ENCODE measurements at places on chromosomes 5 and 9.

DNA sequence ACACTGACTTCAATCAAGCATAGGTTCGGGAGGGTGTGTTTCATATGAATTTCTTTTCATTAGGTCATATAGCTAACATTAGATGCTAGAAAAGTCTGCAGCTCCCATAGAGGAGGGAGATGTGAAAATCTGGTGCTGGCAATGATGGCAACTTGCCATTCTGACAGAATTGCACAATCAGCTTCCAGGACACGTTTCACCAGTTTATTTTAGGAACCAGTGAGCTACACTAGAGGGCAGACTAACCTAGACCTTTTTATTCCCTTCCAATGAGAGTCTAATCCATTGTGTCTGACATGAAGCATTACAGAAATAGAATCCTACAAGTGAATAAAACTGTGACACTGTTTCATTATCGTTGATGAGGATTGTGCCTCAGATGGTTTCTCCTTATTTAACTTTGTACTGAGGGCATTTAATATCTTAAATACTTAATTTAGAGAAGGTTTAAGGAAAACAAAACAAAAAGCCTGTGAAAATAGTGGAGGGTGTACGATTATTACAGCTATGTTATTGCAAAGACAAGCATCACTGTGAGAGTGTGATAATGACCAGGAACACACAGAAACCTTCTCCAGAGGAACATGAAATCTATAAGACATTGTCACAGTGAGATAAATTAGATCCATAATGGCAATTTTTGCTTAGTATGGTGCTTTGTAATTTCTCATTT lies 363.3 kb upstream of the RPS23 start:
- peak; percentile 65 for DNase-seq

DNA sequence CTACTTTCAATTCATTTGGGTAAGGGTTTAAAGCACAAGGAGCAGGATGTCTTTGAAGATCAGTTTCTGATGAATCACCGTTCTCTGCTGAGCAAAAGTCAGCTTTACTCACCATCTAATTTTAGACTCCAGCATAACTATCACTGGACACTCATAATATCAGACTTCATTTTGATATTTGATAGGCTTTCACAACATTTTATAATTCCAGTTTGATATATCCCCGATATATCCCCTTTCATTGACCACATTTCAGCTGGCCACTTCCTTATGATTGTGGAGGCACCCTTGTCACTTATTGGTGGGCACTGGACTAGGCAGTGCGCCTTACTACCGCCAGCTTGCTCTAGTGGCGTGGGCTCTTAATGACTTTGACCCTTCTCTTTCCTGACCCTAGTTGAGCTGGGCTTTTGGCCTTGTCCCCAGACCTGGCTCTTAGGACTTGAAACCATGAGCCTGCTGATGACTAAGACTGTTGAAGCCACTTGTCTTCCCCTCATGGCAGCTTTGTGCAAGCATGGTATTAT lies 46.8 kb downstream of the CYSTM1 start:
- DNase-seq: no peak

DNA sequence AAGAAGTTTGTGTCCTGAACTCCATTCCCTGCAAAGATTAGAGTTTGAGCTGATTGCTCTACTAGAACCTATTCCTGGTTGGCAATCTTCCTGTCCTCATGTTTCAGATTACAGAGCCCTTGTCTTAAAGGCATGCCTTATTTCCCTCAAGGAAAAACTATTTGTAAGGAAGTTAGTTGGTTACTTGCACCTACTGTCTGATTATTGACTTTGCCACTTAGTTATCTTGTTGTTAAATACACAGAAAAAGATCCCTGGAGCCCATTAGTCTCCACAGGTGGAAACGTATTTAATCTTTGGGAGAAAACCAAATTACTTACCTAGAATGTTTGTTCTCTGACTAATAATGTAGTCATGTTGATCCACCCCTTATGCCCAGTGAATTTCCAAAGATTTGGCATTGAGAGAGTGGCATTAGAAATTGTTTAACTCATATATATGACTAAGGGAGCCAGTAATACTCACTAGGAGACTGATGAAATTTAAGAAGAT lies 132.3 kb upstream of the ELL2 start:
- DNase-seq: no peak

GRCh38 chr9:91978740-91979414 lies 28.8 kb upstream of the ROR2 start:
- DNase-seq: no peak

DNA sequence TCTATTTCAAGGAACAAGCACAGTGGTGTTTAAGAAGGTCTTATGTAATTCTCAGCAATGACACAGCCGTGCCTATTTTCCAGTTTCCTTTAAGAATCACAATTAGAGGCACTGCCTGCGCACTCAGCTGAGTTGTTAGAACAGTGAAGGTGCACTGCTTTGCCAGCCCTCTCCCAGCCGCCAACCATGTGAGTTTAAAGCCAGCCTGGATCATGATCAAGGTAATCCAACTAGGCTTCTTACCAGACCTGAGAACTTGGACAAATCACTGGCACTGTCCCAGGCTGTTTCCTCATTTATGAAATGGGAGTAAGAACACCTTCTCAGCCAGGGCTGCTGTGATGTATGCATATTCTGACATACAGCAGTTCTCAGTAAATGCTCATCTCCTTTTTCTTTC lies 99.6 kb downstream of the ASTN2 start:
- no peak for DNase-seq

DNA sequence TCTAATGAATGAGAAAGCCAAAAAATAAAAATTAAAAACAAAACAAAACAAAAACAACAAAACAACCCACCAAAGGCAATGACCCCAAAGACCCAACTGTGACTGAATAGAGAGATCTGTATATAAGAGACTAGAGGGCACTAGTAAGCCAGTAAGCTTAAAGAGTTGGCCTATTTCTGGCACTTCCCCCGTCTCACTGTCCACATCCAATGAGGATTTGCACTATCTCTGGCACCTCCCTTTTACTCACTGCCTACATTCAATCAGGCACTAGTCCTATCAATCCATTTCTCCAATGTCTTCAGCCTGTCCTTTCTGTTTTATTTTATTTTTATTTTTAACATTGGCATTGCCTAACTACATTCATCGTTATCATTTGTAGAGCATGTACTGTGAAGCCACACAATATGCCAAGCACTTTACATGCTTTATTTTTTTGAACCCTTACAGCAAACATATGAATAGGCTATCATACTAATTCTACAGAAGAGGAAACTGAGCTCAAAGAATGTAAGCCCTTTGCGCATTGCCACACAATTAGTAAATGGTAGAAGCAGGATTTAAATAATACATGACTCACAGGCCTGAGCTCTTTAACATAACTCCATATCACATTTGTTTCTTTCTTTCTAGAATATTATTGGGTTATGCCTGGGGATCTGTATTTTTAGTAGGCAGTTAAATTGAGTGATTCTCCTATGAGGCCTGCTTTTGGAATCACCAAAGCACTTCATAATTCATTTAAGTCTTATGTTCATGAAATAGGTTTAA lies 70.0 kb downstream of the C6 start:
- DNase-seq: no peak

DNA sequence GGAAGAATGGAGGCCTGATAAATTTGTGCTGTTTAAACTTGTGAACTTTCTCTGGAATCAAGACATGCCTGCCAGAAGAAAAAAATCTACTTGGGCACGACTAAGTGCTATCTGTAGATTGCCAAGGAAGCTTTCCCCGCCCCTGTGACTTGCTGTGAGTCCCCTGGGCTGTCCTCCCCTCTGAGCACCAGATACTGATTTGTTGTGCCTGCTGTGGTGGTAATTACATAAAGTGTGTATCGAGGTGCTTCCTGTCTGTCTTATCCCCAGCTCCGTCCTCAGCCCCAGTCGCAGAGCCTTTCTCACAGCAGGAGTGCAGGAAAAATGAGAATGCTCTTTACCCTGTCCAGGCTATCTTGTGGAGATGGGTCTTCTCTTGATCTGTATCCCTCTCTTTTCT lies 53.9 kb downstream of the TRIO start:
- DNase-seq: no peak

- DNase-seq: no peak
Observed at GRCh38 chr5:133827011-133827410, 141.4 kb downstream of the C5orf15 start.

DNA sequence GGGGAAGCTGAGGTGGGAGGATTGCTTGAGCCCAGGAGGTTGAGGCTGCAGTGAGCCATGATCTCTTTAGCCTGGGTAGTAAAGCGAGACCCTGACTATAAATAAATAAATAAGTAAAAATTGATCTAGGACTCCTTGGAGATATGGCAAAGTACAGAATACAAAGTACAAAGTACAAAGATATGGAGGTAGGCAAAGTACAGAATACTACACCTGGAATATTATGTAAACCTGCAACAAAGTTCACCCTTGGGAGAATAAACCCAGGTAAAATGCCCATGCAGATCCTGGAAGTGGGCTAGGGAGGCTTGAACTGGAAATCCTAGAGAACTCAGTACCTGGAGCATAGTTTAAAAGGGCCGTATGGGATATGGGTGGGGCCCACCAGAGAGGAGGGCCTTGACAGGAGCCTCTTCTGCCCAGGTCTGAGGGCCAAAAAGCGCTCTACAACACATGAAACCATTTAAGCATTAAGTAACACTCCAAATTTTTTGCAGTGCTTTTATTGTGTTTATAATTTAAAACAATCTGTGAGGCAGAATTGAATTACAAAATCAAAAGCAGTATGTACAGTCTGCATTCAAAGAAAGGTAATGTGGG lies 20.7 kb downstream of the TTC1 start:
- no peak for DNase-seq

- DNase-seq: peak; percentile 26
Observed at GRCh38 chr9:17578911-17579793, at the start of gene SH3GL2. SH3GL2 (plus strand) TSS chr9:17579066.

DNA sequence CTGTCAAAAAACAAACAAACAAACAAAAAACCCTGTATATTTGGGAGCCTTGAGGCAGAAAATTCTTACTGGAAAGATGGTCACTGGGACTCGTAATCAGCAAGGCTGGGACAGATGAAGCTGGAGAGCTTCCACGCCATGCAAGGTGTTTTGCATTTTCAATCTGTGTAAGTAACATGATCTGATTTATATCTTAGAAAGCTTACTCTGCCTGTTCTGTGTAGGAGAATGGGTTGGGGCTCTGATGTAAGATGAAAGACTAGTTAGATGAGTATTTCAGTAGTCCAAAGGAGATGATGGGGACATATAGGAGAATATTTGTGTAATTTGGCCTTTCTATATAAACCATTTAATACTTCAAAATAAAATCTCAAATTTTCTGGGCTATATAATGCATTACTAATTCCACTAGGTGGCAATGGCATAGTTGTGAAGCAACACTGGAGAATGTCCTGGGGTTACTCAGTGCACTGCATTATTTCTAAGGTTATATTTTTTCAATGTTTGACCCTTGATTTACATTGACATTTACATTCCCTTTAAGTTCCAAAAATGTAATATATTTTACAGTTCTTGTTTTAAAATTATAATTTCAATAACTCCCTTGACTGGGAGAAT lies 21.9 kb upstream of the FSD1L start:
- DNase-seq: no peak

- no peak for DNase-seq
Observed at GRCh38 chr9:87873607-87874303, 8.9 kb upstream of the SPATA31E1 start.

GRCh38 chr9:92122800-92123199 lies 7.6 kb upstream of the SPTLC1 start:
- no peak for DNase-seq

GRCh38 chr9:79559495-79560181 lies 12.1 kb upstream of the TLE4 start:
- DNase-seq: no peak

- no peak for DNase-seq
Observed at GRCh38 chr5:58127255-58128220, 332.3 kb downstream of the PLK2 start.

DNA sequence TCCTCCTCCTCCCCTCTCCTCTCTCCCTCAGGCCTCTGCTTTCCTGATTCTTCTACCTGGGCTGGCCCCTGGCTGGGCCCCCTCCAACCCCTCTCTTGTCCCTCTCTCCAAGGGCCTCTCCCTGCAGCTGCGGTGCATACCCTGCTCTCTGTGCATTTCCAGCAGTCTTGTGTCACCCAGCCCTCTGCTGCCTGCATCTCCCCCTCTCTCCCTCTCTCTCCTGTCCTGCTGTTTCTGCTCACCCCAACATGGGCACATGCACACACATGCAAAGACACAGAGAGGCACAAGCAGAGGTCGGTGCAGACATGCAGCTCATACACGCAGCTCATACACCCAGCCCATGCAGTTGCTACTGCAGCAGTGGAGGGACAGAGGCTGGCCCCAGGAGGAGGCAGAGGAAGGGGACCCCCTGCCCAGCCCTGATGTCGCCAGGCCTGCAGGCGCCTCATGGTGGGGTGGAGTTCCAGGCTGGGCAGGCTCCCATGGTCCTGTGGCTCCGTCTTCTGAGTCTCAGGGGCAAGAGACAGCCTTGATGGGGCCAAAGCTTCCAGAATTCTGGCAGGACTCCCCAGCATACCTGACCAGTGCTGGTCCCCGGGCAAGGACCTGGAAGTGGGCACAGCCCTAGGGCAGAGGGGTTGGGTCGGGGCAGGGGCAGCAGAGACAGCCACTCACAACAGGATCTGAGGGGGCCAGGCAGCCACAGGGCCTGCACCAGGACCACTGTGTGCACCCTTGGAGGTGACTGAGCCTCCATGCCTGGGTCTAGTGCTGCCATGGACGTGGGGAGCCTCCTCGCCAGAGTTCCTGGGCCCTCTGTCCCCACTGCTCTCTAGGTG lies 216.9 kb downstream of the C9orf50 start:
- peak; percentile 17 for DNase-seq

GRCh38 chr5:154159343-154159742 lies 31.2 kb upstream of the GALNT10 start:
- no peak for DNase-seq

DNA sequence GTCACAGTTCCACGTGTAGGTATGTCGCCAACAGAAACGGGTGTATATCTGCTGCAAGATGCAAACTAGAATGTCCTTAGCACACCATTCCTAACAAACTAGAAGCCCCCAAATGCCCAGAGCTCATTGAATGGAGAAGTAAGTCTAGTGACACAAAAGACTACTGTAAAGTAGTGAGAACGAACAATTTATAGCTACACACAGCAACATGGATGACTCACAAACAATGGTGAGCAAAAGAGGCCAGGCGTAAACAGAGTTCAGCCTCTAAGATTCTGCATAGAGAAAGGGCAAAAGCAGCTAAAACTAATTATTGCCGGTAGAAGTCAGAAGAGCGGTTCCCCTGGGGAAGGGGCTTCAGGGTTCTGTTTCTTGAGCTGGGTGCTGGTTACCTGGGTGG lies 74.7 kb downstream of the AMBP start:
- no peak for DNase-seq

- no peak for DNase-seq
Observed at GRCh38 chr5:65861830-65862241, 64.5 kb upstream of the ERBIN start.

- DNase-seq: no peak
Observed at GRCh38 chr5:179618923-179619554, 4.4 kb downstream of the HNRNPH1 start.

DNA sequence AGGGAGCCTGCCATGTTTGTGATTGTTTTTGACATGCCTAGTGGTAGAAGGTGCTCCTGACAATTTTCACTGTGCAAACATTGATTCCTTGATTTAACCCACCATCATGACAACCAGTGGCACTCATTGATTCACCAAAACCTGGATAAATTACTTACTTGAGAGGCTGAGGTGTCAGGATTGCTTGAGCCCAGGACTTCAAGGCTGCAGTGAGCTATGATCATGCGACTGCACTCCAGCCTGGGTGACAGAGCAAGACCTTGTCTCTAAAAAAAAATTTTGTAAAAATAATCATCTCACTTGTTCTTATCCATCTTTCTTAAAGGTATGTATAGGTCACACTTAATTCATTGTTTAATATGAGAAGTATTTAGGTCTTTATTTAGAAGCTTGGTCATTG lies 401.3 kb downstream of the ARRDC3 start:
- no peak for DNase-seq

GRCh38 chr9:14350754-14351153 lies 36.8 kb upstream of the NFIB start:
- peak; percentile 32 for DNase-seq
